ENCODE measurements at places on chromosomes 3 and 15.

DNA sequence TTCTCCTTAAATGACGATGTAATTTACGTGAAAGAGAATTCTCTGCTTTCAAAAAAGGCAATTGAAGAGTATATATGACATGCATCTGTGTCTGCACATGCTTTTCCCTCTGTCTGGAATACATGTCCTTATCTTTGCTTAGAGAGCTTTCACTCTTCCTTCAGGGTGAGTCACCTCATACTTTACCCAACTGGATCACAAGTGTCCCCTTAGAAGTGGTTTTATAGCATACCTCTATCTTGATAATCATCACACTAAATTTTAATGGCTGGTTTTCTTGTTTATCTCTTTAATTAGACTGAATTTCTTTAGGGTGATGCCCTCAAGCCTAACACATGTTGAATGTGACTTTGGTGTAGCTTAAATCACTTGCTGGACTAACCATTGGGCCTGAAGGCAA, 178.9 kb downstream of the SV2B start:
- DNase-seq = no peak

DNA sequence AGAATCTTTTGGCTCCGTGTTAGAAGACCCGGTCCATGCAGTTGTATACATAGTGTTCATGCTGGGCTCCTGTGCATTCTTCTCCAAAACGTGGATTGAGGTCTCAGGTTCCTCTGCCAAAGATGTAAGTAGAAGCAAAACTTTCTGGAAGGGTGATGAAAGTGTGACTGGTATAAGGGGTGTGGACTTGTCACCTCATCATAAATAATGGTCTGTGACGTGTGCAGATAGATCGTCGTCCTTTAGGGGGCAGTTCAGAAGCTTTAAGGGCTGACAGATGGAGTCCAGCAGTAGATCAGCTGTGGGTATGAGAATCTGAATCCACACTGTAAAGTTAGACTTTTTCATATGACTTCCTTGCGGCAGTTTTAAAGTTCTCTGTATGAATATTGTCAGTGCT, 15.3 kb downstream of the SEC61A1 start:
- no peak for DNase-seq

DNA sequence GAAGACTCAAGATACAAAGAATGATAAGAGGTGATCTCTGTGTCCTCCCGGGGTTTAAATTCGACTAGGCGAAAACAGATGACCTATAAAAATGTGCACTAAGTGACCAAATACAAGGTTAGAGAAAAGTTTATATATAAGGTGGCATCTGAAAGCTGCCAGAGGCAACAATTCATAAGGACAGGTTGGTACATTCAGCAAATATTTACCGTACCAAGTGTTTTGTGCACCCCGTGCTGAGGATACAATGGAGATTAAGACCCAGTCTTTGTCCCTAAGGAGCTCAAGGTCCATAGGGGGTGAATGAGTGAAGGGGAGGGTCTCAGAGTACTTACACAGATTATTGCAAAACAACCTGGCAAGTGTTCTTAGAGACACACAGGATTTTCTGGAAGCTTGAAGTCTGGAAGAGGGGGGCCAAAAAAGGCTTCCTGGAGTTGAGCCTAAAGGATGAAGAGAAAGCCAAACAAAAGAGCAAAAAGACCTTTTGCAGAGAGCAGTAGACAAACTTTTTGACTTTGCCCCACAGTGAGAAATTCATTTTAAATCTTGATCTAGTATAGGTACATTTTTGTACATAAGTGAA, 71.4 kb upstream of the LRIG1 start:
- no peak for DNase-seq

GRCh38 chr15:101062471-101063171, 143.5 kb downstream of the LRRK1 start:
- no peak for DNase-seq

- DNase-seq = no peak
These were observed 15.7 kb upstream of the ETV5 start for GRCh38 chr3:186124592-186124991.

DNA sequence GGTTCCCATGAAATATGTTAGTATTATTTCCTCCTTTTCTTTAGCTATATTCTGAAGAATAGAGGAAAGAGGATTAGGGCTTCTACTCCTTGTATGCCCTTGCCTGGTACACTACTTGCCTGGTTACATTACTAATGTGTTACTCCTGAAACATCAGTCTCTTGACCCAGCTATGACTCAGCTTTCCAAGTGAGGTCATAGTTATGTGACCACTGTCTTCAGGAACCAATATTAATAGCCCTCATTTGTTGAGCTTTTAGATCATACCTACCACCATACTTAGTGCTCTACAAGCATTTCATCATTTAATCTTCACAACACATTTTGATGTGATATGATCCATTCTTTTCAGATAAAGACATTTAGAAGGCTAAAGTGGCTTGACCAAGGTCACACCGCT, 60.3 kb downstream of the CMSS1 start:
- DNase-seq = no peak

- no peak for DNase-seq
These were observed 42.3 kb downstream of the KCNH8 start for GRCh38 chr3:19190602-19191001.

DNA sequence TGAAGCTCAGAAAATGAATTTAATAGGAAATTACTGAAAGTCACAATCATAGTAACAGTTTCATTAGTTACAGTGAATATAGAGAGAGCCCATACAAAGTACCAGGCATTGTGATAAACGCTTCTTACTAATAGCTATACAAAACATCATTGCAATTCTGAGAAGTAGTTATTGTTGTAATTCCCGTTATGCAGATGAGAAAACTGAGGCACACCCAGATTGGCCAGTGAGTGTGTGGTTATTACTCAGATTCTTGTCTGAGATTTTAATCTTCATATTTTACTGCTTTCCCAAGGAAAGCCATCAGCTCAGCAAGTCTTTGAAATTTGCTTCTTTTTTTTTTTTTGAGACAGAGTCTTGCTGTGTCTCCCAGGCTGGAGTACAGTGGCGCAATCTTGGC, 14.3 kb downstream of the FLNB start:
- no peak for DNase-seq

GRCh38 chr15:35252351-35252865, 167.3 kb upstream of the NANOGP8 start:
- no peak for DNase-seq

GRCh38 chr3:71185733-71186455, 397.6 kb downstream of the FOXP1 start:
- peak; percentile 42 for DNase-seq

DNA sequence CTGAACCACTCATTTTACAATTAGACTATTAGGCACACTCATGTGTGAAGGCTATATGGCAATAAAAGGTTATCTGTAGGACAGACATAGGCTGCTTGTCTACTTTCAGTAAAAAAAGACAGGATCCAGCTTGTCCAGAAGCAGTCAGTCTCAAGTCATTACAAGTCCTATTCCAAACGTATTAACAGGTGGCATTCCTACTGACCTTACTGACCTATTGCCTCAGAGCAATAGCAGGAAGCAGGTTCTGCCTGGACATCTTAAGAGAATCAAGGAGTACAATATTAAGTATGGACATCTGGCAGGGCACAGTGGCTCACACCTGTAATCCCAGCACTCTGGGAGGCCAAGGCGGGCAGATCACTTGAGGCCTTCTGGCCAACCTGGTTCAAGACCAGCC, 7.0 kb downstream of the CMTM6 start:
- DNase-seq = no peak

- DNase-seq = no peak
These were observed 112.5 kb downstream of the FOXB1 start for GRCh38 chr15:60116456-60117089.

DNA sequence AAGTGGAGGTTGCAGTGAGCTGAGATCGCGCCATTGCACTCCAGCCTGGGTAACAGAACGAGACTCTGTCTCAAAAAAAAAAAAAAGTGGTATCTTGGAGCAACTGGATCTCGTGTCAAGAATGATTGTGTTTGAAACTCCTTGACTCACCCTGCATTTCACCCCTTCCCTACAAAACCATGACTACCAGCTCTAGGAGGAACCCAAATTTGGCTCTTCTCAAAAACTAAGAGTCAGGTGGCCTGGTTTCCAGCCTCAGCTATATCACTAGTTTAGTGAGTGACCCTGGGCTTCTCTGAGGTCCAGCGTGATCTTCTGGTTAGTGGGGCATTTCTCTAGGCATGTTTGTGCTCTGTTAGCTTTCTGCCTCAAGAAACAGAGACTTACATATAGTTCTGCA, 222.1 kb downstream of the FAM43A start:
- DNase-seq = no peak

- no peak for DNase-seq
These were observed 56.1 kb downstream of the SLC12A8 start for GRCh38 chr3:125156456-125156855.

- DNase-seq = no peak
These were observed 85.0 kb upstream of the UBP1 start for GRCh38 chr3:33525232-33525631.

- DNase-seq = no peak
These were observed 279.3 kb upstream of the CTNNB1 start for GRCh38 chr3:40920041-40920440.

DNA sequence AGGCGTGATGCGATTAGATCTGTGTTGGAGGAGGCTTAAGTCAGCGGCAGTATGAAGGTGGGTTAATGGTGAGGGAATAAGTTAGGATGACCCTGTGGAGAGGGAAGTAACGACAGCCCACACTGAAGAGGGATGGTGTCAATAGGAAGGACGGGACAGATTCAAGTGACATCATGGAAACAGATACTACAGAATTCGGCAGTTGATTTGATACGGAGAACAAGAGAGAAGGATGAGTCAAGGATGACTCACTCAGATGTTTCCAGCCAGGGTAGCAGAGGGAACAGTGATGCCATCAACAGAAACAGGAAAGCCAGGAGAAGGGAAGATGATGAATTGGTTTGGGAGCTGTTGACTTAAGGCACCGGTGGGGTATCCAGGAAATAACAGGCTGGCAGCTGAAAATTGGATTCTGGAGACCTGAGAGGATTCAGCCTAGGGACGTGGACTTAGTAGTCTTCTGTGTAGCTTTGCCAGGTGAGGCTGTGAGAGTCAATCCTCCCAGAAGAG, 38.0 kb downstream of the SHC4 start:
- DNase-seq = peak; percentile 25

GRCh38 chr3:50930371-50931208, 255.9 kb downstream of the DOCK3 start:
- no peak for DNase-seq

DNA sequence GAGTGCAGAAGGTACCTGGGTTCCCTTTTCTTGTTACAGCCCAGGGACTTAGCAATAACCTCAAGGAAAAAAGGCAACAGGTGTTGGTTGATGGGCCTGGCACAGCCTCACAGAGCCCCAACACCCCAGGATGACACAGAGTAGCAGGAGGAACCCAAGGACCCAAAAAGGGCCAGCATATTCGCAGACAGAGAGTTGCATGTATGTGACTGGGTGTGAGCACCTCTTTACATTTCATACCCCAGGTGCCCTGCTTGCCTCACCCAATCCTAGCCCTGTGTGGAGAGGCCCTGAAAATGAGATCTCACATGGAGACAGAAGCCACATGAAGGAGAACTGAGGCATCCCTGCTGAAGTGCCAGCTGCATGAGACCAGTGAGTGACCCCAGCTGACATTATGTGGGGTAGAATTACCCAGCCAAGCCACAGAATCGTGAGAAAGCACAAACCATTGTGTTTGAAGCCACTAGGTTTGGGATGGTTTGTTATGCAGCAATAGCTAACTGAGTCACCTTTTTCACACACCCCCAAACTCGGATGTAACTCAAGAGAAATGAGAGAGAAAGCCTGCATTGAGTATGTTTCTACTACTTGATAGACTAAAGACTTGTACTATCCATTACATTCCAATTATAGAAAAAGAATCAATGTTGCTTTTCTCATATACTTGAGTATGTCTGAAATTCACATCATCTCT, 26.2 kb upstream of the HHATL start:
- DNase-seq = no peak

DNA sequence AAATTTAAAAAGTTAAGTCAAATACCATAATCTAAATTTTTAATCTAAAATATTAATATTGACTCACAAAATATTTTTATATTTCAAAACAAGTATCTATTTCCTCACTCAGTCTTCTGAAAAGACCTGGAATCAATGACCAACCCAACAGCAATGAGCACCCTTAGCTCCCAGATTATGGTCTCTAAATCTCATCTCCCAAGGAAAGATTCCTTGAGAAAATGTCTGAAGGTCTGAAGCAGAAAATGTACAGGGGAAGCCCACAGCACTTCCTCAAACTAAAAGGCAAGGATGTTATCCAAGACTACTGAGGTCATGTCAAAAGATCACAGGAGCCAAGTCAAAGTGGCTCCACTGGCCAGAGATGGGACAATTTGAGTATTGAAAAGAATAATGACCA, 51.0 kb upstream of the SLCO2A1 start:
- no peak for DNase-seq

DNA sequence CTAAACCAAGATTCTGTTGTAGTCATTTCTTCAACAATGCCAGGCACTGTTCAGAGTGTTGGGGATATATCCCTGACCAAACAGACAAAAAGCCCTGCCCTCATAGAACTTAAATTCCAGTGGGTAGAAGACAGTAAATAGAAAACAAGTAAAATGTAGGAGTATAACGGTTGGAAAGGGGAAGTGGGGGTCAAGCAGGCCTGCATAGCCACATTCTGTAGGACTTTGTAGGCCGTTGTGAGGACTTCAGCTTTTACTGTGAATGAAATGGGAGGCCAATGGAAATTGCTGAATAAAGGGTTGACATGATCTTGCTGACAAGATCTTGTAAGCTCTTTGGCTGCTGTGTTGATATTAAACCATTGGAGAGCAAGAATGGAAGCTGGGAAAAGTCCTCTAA, 1.8 kb downstream of the MRPS11 start:
- no peak for DNase-seq

DNA sequence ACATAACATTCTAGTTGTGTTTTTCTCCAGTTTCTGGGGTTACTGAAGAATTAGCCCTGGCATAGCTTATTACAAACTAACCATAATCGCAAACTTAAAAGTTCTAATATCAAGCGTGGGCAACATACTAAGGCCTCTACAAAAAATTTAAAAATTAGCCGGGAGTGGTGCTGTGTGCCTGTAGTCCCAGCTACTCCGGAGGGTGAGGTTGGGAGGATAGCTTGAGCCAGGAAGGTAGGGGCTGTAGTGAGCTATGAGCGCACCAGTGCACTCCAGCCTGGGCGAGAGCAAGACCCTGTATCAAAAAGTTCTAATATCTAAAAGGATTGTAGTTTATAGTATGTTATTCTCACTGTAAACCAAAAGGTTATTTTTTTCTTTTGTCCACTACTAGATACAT, 1.1 kb downstream of the OIP5 start:
- DNase-seq = no peak

DNA sequence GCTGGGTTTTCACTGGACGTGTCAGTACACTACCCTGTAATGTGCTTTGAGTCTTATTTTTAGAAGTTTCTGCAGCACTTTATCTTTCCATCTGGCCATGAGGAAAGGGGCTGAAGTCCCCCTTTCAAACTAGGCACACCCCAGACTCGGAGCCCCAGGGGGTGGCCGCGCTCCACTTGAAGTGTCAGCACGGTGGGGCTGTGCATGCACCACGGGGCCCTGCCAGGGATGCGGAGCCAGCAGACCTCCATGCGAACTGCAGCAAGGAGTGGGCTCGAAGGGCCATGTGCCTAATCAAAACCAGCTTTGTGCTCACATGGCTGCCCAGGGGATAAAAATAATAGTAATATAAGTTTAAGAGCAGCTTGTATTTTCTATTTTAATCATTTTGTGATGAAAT, 100.9 kb upstream of the HACD2 start:
- no peak for DNase-seq

- peak; percentile 22 for DNase-seq
These were observed 66.2 kb downstream of the KLF13 start for GRCh38 chr15:31392761-31393401.
